ENCODE measurements at places on chromosomes 12 and 14.

- peak; percentile 39 for DNase-seq
Observed at GRCh38 chr12:89706986-89707702, 1.5 kb downstream of the ATP2B1 start.

DNA sequence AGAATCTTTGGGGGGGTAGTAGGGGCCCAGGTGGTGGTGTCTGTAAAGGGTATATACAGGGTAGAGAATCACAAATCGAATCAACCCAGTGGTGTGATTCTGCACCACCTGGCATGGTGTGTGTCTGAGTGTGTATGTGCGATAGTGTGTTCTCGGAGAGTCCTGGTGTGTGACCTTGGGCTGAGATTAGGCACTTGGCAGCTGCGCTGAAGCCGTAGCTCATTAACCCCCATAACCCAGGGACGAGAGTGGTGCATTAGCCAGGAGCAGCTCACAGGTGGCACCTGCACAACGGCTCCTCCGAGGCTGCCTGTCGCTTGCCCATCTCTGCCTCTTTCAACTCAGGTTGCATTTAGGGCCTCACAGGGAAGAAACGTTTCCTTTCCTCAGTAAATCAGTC is 15.6 kb upstream of the TESC start:
- DNase-seq, result no peak

- peak; percentile 38 for DNase-seq
Observed at GRCh38 chr12:116916714-116917114, 6.0 kb downstream of the FBXW8 start.

GRCh38 chr14:36028218-36028617 is 148.3 kb downstream of the PTCSC3 start:
- DNase-seq, result peak; percentile 37

DNA sequence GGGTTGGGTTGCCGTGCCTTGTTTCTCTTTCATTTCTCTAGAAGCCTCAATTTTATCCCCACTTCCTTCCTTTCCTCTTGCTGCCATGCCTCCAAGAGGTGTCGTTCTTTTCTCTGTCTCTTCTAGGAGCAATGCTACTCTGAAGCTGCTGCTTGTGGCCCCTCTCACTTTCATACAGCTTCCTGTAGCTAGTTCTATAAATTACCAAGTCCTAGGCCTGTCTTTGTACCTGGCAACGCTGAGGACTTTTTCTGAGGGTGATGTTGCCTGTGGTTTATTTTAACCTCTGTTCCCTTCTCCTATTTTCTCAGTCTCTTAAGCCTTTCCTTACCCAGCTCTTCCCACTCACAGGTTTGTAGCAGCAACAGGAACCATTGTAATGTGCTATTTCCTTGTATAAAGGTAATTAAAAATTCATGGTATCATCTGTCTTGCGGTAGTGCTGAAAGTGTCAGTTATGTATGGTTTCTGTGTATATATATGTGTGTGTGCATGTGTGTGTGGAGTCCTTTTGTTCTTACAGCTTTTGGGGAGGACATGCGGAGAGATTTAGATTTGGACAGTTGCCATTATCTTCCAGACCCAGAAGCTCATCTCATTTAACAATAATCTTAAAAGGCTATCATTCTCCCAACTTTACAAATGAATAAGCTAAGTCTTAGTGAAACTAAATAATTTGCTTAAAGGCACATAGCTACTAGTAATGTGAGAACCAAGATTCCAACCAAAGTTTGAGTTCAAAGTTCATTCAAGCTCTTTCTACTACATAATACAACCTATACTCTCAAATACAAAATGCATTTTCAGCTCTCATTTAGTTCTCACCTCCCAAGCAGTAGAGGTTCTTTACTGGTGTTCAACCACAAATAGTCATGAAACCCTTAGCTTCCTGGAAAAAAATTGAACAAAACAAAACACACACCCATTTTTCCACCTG is 43.8 kb downstream of the DDHD1 start:
- DNase-seq, result no peak

DNA sequence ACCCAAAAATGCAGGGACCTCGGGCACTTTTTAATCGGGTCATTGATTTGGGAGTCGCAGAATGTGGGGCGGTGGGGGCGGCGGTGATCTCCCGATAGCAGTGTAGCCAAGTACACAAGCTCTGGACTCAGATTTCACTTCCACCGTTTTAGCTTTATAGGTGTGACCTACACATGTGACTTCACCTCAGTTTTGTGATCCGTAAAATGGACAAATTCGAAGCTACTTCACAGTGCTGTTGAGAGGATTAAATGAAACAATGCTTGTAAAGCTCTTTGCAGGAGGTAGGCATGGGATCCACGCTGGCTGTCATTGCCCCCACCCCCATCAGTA is 478 bp downstream of the RITA1 start:
- DNase-seq, result no peak

- peak; percentile 75 for DNase-seq
Observed at GRCh38 chr12:6532927-6533652, 1.2 kb upstream of the GAPDH start.

DNA sequence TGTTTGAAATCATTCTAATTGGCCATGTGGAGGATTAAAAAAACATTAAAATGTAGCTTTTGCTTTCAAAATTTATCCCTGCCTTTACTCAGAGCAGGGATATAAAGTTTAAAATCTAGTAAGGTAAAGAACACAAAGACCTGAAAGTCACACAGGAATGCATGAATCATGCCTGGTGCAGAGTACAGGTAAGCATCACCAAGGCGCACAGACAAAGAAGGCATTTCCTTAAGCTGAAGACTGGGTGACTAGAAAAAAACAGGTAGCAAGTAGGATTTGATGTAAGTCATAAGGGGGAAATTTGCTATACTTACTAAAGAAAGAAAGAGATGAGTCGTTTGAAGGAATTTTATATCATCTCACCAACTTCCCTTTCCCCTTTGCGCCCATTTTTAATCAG is 405.6 kb downstream of the GXYLT1 start:
- DNase-seq, result no peak

DNA sequence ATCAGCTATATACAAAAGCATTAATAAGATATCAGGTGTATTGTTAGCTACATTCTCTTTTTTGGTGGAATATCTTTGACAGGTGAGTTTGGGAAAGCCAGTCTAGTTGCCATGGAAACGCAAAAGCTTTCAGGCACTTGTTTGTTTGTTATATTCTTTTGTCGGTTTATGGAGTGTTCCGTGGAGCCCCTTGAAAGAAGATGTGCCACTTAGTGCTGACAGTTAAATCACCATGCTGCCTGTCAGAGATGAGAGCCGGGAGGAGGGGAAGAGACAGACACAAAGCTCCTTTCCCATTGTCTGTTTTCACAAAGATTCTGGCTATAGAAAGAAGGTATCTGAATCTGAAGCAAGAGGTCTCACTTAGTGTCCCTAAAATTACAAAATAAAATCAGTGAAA is 170.8 kb downstream of the SNAPC1 start:
- no peak for DNase-seq

DNA sequence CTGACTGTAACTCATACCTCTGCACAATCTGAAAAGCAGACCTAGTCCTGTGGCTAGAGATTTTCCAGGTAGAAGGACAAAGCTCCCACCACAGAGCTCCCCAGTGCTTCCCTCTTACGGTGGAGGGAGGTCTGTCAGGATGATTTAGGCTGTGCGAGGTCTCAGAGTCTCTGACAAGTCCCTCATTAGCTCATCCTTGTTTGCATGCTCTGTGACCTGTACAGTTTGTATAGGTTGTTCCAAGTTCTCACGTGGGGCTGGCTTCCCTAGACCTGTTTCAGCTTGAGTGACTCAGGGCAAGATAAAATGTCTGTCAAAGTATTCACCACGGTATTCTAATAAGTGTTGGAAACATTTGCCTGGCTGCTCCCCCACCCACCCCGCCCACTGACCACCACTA is 34.8 kb downstream of the ASCL1 start:
- DNase-seq, result peak; percentile 8

DNA sequence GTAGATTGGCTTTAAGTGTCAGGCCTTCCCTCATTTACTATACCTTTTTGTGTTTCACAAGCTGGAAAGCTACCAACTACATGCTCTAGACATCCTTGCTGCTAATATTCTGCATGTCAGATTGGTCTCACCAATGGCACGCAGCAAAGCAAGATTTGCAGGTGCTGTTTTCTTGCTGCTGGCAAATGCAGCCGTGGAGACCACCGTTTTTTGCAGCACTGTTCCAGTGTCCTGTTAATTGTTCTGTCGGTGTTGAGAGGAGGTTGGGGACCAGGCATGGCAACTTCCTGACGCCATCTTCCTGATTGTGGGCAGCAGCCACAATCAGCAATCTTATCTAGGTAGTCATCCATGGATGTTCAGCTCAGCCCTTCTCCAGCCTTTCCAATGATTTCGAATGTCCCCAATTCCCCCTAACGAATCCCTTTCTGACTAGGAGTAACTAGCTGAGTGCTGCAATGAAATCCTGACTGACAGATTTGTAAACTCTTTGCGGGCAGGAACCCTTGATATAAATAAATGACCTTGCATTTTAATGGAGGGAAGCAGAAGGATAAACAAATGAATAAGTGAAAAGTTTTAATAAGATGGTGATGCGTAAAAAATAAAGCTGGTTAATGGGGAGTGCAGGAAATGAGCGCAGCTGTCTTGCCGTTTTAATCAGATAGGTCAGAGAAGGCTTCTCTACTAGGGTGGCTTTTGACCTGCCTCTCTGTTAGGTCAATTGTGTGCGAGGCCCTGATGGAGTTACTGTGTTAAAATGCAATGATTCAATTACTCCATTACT is 574 bp upstream of the CRADD start:
- DNase-seq, result no peak

- no peak for DNase-seq
Observed at GRCh38 chr14:75155169-75155568, 21.2 kb downstream of the TMED10 start.

GRCh38 chr12:13153180-13153579 is 43.3 kb upstream of the EMP1 start:
- no peak for DNase-seq

- DNase-seq, result no peak
Observed at GRCh38 chr14:31717294-31718085, 156.3 kb downstream of the NUBPL start.

- no peak for DNase-seq
Observed at GRCh38 chr14:62209287-62209899, 447.2 kb downstream of the SNAPC1 start.

DNA sequence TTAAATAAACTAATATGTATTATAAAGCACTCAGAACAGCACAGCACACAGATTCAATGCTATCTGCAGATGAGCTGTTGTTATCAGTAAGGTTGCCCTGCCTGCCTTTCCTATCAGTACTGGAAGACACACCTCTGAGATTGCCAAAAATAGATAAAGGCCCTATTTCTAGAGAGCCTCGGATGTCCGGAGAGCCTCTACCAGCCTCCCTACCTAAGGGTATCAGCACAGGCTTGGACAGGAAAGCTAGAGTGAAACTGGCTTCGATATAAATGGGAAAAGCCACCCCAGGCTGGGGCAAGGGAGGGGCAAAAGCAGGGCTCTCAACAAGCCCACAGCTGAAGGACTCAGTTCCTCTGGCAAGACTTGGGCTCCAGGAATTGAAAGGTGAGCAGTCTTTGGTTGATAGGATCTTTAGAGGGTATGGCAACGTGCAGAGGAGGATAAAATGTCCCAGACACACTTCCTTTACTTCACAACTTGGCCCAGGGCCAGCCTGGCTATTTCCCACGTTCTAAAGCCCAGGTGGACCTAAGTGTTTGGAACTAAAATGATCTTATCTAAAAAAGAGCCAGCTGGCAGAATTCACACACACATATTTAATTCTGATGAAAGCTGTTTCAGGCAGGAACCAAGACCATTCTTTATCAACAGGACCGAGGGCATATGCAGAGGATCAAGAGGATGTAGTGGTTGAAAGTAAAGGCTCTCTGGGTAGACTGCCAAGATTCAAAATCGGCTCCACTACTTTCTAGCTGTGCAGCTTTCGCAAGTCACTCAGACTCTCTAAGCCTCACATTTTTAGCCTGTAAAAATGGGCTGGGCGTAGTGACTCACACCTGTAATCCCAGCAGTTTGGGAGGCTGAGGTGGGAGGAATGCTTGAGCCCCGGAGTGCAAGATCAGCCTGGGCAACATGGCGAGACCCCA is 37.8 kb upstream of the ITPR2 start:
- DNase-seq, result no peak

- DNase-seq, result no peak
Observed at GRCh38 chr14:100187247-100187833, 27.9 kb upstream of the DEGS2 start.

GRCh38 chr12:103093499-103094106 is 136.1 kb downstream of the ASCL1 start:
- DNase-seq, result no peak

DNA sequence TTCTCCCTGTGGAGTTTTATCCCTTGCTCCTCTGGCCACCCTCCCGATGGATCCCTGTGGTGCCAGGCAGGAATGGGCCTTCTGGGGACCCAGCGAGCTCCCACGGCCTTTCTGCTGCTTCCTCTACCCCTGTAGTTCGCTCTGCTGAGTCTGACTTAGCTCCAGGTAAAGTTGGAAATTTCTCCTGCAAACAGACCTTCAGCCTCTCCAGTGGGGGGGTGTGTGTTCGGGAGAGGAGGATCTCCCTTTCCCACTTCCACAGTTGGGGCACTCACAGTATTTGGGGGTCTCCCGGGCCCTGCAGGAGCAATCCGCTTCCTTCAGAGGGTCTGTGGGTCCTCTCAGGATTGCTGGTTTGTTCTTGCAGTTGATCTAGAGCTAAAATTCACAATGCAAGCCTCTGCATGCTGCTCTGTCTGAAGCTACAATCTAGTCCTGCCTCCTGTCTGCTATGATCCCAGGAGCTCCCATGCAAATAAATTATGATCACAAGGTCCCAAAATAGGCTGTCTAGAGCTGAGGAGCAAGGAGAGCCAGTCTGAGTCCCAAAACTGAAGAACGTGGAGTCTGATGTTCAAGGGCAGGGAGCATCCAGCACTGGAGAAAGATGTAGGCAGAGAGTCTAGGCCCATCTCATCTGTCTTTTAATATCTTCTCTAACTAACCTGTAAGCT is 18.3 kb downstream of the MTRFR start:
- DNase-seq, result no peak

DNA sequence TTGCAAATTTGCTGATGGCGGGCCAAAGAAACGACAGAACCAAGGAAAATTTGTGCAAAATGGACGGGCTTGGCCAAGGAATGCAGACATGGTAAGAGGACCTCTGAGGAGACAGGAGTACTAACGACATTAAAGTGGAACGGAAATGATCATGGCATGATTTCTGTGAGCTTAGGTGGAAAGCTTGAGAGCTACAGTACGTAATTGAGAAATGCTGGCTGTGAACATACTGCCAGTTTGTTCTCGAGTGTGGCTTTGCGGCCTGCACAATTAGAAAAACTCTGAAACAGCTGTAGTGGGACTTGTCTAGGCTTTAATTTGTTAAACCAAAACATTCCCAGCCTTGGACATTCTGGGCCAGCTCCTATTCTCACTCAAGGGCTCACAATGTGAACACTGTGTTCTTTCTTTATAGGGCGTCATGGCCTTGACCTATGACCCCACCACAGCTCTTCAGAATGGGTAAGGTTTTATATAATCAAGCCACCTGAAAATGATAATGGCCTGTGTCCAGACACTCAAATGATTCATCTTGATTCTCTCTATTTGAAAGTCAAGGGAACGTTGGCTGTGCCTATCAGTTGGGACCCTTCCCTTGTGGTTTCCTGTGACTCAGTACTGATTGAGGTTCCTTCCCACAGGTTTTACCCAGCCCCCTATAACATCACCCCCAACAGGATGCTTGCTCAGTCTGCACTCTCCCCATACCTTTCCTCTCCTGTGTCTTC is 48.5 kb downstream of the BAZ2A start:
- no peak for DNase-seq
